ENCODE measurements at places on chromosomes 12 and 14.
A peak's percentile ranks its signal among the peaks of the same experiment; 100 is the strongest.

DNA sequence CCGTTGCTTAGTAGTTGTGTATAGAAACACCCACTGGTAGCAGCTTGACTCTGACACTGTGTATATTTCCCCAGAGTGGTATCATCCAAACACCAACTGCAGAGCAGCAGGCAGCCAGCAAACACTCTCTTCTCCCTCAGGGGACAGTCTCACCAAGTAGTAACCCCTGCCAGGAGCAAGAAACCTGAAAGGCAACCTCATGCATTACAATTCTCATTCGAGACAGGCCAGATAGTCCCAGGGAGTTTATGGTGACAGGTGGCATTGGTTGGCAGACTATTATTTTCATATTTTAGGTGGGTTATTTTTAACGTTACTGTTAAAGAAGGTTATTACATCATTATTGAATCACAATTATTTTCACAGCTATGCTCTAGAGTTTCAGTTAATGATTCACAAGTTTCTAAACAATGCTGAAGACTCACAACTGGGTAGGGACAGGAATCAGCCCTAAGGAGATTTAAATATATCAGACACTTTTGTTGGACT is 222.8 kb downstream of the EGLN3 start:
- DNase-seq = no peak

DNA sequence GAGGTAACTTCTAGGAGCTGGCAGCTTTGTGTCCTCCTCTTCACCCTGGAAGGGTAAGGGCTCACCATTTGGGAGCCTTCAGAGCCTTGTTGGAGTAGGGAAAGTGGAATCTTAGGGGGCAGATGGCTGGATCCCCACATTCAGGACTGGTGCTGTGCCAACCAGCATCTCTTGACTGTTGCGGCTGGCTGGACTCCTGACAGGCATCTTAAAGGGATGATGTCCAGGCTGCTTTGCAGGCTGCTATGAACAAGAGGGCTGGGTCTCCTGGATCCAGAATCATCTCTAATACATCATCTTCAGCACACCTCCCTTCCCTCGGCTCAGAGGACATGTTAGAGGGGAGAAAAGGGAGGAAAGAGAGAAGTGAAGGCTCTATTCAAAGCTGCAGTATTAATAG is 4.4 kb downstream of the CACNB3 start:
- DNase-seq = no peak

- DNase-seq = no peak
Measured at GRCh38 chr12:3809357-3810015, 56.6 kb upstream of the CRACR2A start.

DNA sequence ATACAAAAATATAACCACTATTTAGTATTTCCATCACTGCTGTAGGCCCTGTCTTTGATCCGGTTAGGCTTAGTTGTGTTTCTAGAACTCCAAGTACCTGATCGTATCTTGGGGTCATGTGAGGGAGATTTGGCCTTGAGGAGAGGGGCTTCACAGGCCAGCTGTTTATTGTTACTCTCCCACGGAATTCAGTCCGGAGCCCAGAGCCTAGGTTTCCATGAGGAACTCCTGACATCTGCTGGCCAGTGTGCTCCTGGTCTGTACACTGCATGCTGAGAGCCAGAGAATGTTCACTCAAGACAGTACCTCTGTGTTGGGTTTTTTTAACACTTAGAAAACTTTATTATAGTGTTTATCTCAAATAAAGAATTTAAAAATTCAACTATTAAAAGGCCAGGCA is 341.0 kb upstream of the TMEM132C start:
- DNase-seq = no peak

GRCh38 chr14:72753044-72753710 is 140.7 kb downstream of the DPF3 start:
- DNase-seq = no peak

GRCh38 chr12:89470741-89471509 is 53.7 kb downstream of the GALNT4 start:
- DNase-seq = peak; percentile 65

DNA sequence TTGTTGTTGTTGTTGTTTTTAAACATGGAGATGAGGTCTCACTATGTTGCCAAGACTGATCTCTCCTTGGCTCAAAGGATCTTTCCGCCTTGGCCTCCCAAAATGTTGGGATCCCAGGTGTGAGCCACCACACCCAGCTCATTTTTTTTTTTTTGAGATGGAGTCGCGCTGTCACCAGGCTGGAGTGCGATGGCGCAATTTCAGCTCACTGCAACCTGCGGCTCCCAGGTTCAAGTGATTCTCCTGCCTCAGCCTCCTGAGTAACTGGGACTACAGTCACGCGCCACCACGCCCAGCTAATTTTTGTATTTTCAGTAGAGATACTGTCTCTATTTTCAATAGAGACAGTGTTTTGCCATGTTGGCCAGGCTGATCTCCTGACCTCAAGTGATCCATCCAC is 4.9 kb upstream of the CLIP1 start:
- no peak for DNase-seq

- no peak for DNase-seq
Measured at GRCh38 chr14:104399432-104400155, 180.0 kb upstream of the C14orf180 start.

- peak; percentile 63 for DNase-seq
Measured at GRCh38 chr14:91058042-91058581, 2.3 kb downstream of the RPS6KA5 start.

GRCh38 chr12:124498275-124499189 is 68.9 kb downstream of the NCOR2 start:
- no peak for DNase-seq

DNA sequence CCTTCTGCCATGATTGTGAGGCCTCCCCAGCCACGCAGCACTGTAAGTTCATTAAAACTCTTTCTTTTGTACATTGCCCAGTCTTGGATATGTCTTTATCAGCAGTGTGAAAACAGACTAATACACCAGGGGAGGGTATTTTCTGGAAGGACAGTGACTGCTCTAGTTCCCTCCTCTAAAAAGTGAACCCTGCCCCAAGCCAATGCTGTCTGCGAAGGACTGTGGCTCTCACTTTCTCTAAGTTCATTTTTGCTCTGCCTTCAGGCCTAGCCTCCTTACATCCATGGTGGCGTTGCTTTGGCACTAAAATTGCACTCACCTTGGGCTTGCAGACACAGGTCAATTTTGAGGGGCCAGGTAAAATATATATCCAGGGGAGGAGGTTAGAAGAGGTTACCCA is 323.0 kb downstream of the VRK1 start:
- DNase-seq = no peak

GRCh38 chr12:132393245-132393795 is 63.9 kb upstream of the GALNT9 start:
- no peak for DNase-seq

DNA sequence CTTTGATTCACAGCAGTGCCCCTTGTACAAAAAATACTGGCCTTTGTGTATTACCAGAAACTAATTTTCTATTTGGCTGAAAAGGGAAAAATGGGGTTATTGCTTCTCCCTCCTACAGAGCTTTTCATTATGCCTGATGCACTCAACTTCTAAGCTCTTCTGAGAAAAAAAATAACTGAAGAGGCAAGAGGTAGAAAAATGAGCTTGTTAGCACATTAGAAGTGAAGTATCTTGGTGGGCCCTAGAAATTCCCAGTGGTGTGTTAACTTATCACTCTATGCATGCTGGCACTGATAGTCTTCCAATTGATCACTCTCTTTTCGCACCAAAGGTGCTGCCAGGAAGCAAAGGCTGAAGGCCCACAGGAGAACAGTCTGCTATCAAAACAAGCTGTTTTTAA is 17.1 kb downstream of the INSM2 start:
- DNase-seq = no peak

GRCh38 chr12:88778064-88778463 is 197.8 kb upstream of the KITLG start:
- DNase-seq = no peak

DNA sequence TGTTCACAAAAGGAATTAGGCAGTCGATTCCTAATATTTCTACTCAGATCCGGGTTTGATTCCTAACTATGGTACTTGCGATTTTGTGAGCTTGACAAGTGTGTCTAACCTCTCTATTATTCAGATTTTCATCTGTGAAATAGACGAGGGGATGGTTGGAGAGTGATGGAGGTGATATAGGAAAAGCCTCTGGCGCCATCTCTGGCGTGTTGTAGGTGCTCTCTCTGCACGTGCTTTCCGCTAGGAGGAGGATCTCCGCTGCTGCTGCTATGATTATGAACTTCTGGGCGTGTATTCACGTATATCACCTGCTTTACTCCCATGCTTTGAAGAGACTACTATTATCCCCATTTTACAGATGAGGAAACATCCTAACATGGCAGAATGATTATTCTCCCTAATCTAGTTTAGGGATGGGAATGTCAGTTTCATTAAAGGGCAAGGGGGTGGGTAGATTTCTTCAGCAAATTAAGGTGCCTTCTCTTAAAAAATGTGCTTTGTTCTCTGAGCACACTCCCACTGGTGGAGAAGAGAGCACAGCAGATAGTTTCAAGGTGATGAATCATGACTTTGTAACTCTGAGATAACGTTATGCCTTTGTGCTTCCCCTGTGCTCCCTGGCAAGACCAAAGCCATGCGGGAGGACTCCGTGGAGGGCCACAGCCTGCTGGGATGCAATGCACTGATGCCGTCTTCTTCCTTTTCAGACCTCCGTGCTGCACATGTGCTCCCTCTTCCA is 97.1 kb downstream of the PRIMA1 start:
- no peak for DNase-seq

- DNase-seq = no peak
Measured at GRCh38 chr12:104460973-104461698, 4.4 kb downstream of the CHST11 start.

DNA sequence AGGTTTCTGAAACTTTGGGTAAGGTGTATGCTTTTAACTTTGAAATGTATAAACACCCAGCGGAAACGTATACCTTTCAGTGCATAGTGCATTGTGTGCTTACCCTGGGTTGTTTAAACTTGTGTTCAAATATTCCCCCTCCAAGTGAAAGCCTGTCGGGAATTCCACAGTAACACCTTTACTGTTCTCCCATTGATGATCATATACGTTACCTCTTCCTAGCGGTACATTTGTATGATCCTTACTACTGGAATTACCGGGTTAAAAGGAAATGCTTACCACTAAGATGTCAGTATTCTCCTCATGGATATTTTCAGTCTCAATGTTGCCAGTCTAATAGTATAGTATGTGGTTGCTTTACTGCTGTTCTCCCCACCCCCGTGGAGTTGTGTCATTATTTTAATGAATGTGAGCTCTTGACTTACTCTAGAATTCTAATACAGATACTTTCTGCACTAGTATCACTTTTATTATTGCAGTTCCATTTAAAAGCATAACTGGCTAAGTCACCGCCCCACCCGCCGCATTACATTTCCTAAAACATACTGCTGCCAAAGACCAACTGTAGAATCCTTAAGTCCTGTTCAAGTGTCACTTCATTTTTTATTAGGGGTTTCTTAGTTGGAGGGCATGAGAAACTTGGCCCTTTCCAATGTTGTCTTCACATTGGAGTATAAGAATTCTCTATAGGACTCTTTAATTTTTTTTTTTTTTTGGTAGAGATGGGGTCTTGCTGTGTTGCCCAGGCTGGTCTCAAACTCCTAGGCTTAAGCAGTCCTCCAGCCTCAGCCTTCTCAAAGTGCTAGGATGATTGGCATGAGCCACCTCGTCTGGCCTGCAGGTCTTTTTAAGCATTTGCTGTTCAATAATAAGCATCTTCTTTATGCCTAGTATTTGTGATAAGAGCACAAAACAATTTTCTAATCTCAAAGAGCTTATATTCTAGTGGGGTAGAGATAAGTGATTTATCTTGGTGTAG is 24.9 kb downstream of the NUDT4 start:
- DNase-seq = no peak

DNA sequence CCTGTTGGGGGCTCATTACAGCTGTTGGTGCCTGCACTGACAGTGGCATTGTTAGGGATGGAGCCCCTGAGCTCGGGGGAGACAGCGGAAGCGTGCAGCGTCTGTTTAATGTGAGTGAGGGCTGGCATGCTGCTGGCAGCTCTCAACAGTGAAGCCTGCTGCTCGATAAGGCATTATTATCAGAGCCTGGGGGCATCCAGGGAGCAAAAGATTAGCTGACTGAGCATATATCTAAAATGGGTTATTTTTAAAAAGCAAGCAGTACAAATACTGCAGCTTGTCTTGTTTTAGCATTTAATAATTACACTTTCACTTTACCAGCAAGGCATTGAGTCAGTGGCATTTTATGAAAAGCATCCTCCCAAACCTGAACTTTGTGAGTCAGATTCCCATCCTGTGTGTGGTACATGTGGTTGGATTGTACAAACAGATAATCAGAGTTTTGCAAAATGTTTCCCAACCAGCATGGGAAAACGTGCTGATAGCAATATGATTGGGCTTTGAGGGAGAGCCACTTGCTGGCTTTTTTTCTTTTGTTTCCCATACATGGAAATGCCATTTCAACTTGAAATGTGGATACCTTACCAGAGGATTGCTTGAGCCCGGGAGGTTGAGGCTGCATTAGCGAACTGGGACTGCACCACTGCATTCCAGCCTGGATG is 150.8 kb downstream of the PRKCH start:
- DNase-seq = peak; percentile 91

DNA sequence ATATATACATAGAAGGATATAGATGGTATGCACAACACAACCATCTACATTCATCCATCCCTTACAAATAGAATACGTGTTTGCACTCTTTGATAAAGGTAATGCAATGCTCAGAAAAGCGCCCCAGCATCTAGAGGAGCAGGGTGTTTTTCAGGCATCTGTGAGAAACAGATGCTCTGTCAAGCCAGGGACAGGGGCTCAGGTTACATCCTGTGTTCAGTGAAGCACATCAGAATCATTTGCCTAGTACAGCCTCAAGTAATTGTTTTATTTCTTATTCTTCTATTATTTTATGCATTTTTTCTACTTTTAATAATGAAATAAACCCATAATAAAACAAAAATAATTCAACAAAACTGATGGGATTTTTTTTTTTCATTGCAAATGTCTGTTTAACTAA is 50.5 kb upstream of the HIF1A start:
- no peak for DNase-seq

DNA sequence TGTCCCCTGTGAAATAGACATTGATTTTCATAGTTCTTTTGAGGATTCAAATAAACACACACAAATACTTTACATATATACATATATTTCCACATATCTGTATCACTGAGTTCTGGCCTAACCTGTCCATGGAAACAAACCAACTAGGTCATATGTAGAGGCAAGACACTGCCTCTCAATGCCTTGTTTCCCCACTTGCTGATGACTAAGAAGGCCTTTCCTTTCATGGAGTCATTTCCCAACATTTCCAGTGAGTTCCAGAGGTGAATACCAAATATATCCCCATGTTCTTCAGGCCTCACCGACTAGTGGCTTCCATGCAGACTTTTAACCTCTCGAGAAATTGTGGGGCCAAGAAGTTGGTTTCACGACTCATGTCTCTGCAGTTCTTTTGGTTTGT is 120.8 kb downstream of the DNAI7 start:
- no peak for DNase-seq

DNA sequence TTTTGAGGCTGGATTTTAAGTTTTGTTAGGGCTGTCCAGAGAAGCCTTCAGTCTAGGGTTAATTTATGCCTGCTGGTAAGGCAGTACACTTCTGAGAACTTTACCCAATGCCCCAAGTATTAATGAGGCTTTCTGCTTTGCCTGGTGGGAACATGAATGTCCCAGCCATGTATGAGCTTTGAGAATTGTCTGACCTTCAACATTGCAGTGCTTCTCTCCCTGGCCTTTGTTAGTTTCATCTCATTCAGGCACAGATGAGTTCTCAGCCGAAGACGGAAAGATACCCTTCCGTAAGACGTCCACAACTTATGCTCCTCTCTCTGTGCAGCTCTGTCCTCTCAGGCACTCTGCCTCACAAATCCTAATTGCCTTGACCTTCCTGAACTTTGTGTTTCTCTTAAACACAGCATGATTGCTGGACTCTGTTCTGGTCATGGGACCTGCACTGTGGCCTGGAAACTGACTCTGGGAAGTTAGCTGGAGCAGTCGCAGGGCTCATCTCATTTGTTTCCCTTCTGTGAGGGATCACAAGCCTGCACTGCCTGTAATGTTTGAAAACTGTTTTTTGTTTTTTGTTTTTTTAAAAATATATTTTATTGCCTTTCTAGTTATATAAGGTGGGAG is 15.7 kb downstream of the CHPT1 start:
- no peak for DNase-seq

All from activated CD4-positive, alpha-beta T cell treated with anti-CD3 and anti-CD28 coated beads, Interleukin-2, Interleukin-4, amounts not matched to agents 100 ng/mL and 50 ng/mL, durations not matched to agents 16 hours and 8 hours (primary cell).